ENCODE measurements at places on chromosomes 5 and 9.

DNA sequence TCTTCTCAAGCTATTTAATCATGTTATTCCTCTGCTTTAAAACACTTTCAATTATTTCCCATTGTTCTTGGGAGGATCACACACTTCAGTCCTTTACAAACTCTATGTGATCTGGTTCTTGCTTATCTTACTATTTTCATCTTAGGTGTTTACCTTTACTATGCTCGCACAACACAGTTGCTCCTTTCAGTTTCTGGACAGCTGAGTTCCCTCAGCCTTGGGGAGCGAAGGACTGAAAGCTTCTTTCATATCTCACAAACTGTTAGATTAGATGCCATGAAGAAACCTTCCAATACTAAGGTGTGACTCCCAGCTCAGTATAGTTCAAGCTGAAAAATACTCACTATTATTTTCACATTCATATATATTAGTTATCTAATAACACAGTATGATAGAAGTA is 117.9 kb downstream of the CDC42SE2 start:
- no peak for DNase-seq

DNA sequence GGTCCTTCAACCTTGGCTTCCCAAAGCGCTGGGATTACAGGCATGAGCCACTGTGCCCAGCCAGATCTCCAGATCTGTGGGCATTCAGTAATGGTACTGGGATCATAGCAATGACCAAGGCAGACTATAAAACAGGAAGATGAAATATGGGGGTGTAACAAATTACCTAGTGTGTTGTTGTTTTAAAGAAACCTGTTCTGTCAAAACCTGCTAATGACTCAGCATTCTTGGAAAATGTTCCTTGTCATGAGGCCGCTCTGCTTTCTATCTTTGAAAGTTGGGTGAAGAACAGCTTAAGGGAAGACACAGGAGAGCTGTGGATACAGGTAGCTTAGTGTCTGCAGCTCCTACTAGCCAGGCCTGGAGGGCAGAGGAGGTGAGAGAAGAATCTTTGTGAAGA is 19.4 kb downstream of the TARS1 start:
- DNase-seq, result no peak

DNA sequence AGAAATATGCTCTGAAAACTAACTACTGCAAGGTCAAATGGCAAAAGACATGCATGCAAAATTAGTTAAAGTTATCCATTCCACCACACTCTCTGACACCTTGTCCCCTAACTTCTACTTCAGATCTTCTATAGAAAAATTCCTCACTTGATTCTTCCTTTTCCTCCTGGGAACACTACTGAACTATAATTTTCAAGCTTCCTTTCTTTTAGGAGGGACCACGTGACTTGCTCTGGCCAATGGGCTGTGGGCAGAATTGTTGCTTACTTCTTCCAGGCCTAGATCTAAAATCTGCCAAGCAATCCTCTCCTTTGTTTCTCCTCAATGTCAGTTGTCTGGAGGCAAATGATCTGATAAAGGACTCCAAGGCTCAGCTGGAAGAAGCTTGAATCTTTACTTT is 441.0 kb downstream of the CDK5RAP2 start:
- no peak for DNase-seq

DNA sequence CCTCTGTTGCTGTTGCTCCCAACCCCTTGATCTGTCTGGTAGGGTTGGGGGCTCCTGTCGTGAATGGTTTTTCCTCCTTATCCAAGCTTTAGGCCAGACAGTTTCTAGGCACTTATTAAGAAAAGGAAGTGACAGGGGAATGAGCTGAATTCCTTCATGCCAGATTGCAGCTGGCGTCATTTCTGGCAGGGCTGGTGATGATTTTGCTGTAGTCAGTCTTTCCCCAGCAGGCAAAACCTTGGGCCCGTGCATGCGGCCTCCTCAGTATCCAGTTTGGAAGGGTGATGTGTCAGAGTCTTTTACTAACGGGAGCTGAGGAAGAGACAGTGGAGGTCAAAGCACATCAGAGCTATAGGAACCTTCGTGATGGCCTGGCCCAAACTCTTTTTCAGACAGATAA is 58.8 kb downstream of the COL27A1 start:
- no peak for DNase-seq

DNA sequence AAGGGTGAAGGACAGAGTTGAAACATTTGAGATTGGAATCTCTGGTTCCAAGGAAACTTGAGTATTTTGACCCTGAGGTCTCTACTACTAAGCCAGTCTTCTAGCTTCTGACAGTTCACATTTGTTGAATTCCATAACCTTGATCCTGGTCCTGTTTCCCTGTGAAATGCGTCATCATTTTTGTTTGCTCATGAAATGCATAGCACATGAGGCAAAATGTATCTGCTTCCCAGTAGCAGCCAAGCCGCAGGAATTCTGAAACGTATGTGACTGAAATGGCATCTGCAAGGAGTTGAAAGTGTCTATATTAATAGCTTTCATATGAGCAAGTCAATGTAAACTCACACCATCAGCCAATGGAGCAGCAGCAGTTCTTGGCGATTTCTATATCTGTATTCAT is 307.9 kb downstream of the CSNK1G3 start:
- no peak for DNase-seq

DNA sequence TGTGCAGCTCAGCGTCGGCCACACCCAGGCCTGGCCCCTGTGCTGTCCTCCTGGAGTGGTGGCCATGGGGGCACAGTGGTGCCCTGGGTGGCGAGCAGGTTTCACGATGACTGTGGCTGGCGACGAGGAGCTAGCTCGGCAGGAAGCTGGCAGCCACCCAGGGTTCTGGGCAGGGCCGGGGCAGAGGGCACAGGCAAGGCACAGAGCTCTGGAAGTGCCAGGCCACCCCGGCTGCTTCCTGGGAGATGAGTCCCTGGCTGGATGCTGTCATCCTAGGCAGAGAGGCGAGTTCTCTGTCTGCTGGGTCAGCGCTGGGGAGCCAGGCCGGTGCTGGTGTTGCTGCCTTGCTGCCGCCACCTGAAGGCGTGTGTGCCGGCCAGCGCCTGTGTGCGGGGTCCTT is 51.7 kb downstream of the RXRA start:
- no peak for DNase-seq

DNA sequence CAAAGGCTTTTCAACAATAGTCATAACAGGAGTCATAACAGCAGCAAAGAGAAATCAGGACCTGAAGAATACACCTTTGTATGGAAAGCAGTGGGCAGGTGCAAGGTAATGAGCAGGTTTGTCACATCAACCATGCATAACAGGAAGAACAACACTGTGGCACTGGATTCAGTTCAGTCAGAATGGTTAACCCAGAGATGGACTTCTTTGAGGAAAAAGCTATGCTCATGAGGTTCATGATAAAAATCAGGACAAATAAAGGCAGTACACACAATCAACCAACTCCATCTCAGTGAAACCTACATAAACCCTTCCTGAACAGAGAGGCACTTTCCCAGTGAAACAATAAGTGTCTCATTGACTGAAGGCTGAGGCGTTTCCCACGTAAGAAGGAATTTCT is 27.0 kb downstream of the ABITRAM start:
- DNase-seq, result no peak

- DNase-seq, result no peak
Measured at GRCh38 chr5:139961435-139962157, 81.5 kb downstream of the NRG2 start.

DNA sequence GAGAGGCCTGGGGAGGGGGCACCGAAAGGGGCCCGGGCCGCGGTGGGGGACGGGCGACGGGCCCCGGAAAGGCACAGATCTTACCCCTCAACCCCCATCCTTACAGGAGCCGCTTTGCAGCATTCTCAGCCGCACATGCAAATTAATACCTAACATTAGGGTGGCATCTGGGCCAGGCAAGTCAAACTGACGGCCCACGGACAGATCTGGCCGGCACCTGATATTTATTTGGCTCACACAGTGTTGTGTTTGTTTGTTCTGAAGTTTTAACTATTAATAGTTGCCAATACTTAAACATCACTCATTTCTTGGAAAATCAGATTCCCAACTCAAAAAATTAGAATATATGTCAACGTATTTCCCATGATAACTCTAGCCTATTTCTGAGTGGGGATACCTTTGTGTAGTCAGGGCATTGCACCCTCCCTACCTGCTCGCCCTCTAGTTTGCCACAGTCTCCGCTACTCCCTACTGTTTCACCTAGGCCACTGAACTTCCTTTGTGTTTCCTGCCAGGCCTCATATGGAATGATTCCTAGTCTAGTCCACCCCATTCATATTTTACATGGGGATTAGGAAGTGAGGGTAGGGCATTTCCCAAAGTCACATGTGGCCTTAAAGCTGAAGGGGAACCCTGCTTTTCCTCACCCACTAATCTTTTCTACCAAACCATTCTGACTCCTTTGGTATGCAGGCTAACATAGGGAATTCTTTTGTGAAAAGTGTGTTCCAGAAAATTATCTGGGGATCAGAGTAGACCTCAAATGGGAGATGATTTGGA is 71.9 kb upstream of the LARP1 start:
- DNase-seq, result no peak

DNA sequence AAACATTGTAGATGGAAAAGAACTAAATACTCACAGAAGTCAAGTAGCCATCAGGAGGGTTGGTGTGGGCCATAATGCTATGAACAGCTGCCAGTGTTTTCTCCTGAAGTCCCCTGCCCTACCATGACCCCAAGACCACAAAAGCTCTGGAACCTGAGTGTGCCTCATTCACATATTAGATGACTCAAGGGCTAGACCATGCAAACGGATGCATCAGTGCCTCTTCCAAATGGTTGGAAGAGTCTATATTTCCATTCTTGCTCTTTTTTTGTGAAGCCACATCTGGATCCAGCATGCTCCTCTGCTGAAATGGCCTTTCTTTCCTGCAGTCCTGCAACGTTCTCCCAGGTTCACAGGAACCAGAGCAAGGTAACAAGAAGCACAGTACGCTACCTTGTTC is 136.6 kb upstream of the EPB41L4A start:
- DNase-seq, result no peak

GRCh38 chr5:131979816-131980215 is 31.6 kb downstream of the ACSL6 start:
- DNase-seq, result no peak

GRCh38 chr9:132671620-132672412 is 1.6 kb downstream of the GTF3C4 start:
- DNase-seq, result no peak
